ENCODE measurements at places on chromosomes 4 and X.

DNA sequence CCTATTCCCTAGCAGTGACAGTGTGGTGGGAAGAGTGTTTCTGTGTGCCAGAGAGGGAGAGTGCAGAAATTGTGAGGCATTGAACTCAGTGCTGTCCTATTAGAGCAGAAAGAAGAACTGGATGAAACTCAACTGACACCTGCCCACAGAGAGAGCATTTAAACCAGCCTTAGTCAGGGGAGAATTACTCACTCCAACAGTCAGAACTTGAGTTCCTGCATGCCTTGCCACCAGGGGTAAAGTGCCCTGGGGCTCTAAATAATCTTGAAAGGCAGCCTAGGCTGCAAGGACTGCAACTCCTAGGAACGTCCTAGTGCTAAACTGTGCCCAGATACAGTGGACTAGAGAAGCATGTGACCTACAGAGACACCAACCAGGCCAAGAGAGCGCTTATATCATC is 12.8 kb downstream of the CYSLTR1 start:
- DNase-seq: no peak

DNA sequence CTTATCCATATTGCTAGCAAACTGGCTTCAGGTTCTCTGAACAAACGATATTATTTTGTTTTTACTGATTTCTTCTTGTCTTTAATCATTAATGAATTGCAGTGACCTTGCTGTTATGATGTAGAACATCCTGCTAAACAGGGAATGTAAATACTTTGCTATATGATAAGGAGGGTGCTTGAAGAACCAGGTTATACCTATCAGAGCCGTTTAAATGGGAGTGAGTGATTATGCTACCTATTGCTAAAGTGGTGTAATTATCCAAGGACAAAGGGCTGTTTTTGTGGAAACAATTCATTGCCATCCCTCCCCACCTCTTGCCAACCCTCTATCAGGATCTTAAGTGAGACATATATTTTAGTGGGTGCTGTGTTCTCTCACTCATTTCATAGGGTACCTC is 788.9 kb downstream of the RPA4 start:
- no peak for DNase-seq

DNA sequence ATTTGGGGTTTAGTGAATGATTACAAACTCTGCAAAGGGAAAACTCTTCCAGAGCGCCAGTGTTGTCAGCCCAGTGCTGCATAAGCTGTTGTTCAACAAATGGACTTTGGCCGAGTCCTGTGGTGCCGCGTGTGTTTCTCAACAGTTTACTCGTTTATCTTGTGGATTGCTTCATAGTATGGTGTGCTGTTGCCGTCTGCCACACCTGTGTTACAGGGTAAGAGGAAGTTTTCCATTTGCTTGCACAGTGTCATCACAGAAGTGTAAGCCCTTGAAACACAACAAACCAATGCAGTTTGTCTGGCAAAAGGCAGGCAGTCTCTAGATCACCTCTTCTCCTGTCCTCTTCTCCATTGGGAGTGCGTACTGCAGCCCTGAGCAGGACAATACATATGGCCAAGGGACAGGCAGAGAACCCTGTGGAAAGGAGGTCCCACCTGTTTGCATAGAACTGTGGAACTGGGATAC is 66.3 kb downstream of the DCUN1D4 start:
- DNase-seq: peak; percentile 76

- peak; percentile 89 for DNase-seq
These were observed at the start of gene HSPA4L for GRCh38 chr4:127782275-127783025. TSS of gene HSPA4L (plus strand) at chr4:127782322. CDS start at chr4:127782551, 229 bp downstream.

- DNase-seq: no peak
These were observed 56.9 kb downstream of the MAD2L1 start for GRCh38 chr4:120009731-120010130.

- no peak for DNase-seq
These were observed 30.1 kb upstream of the ALG13 start for GRCh38 chrX:111650845-111651244.

- DNase-seq: no peak
These were observed 40.3 kb downstream of the NHS start for GRCh38 chrX:17415242-17415810.

- DNase-seq: no peak
These were observed at the start of gene DRD5 for GRCh38 chr4:9781343-9782135. TSS of gene DRD5 (plus strand) at chr4:9781634. CDS start at chr4:9782030, 396 bp downstream.

DNA sequence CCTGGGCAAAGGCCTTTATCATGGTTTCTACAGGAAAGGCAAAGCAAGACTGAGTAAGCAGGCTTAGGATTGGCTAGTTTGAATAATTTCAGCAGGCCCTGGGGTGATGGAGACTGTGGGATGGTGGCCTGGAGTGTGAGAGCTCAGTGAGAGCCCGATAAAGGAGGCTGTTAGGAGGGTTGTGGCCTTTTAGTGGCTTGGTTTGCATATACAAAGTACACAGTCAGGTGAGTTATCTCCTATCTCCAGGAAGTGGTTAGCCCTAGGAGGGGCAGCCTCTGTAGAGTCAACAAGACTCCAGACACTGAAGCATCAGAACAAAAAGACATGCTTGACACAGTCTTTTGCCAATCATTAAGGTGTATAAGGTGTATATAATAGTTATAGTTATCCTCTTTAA is 157.2 kb downstream of the CFAP299 start:
- DNase-seq: no peak
